ENCODE measurements at places on chromosomes 3 and 15.

GRCh38 chr15:98888820-98889479 lies 118.6 kb downstream of the PGPEP1L start:
- peak; percentile 41 for DNase-seq

DNA sequence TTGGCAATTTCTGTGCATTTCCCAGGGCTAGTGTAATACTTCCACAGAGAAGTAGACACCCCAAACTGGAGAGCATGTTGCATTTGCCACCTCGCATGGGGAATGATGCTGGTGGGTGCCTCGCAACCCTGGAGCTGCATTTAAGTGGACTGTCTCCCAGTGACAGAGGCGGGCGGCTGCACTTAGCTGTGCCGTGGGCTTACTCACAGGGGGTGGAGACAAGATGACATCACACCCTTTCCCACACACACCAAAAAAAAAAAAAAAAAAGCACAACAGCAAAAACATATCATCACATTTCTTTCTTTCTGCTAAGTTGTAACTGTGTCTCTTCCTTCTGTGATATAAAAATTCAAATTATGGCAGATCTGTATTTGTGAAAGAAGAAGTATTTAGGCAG lies at the start of gene ABI3BP:
Gene ABI3BP (minus strand): TSS at position 113 of the 400 bp plus-strand sequence. CDS start 37 bp downstream, at position 76.
- peak; percentile 59 for DNase-seq

GRCh38 chr15:41775651-41776050 lies 1.4 kb downstream of the MAPKBP1 start:
- no peak for DNase-seq

DNA sequence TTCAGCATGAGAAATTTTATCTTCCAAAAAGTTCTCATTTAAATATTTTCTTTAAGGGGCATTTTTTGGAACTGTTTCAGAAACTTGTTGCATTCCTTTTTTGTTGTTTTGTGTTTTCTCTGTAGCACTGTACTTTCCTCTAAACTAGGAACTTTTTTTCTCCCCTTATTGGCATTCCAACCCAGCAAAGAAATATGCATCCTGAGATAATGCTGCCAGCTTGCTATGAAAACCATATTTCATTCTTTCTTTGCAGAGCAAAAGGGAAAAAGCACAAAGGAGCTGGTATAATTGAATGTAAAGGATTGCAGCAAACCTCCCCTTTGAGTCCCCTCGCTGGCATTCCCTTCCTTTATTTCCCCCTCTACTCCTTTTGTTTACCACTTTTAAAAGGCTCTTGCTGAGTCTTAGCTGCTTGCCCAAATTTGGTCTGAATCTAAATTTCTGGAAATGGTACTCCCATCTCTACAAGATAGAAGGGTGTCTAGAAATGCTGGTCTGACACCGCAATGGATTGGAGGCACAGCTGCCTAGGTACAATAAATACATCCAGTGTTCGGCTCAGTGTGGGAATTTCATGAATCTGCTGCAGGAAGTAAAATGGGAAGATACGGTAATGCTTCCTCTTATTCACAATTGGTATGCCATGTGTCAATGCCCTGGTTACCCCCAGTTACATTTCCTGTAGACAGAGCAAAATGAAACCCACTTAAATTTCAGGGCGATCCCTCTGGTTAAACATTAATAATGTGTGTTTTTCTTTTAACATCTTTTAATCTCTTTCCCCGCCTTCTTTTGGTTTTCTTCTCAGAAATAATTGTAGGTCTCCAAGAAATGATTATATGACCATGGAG lies 156.6 kb downstream of the MEIS2 start:
- no peak for DNase-seq

- DNase-seq = peak; percentile 71
Observed at GRCh38 chr15:98954411-98954810, 53.2 kb downstream of the PGPEP1L start.

- DNase-seq = no peak
Observed at GRCh38 chr15:95857758-95858157, 472.7 kb upstream of the NR2F2 start.

DNA sequence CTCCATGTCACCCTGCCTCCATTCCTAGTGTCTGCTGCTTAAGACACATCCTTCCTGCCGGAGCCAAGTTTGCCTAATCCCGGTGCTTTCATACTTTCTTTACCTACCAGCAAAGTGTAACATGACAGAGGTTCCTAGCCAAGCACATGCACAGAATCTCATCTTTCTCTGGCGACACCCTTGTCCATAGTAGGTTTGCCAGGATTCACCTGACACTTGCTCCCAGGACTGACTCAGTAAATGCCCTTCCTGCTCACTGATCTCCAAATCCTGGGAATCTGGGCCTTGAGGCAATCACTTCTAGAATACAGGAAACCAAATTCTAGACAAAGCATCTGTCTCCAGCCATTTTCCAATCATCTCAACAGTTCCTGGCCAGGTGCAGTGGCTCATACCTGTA lies 10.2 kb upstream of the NR2E3 start:
- no peak for DNase-seq

DNA sequence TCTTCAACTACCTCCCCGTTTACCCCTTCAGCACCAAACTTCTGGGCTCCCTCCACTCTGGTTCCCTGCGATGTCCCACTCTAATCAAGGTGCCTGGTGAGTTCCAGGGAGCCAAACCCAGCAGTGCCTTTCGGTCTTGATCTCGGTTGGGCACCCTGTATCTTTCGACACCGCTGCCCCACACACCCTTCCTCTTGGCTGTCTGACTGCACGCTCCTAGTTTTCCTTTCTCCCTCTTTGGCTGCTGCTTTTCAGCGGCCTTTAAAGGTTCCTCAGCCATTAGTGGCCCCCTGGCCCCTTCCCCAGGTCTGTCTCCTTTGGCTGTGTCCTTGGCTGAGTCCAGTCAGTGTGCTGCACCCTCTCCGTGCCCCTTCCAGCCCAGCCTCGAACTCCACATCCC lies 784 bp downstream of the TTLL3 start:
- DNase-seq = no peak

DNA sequence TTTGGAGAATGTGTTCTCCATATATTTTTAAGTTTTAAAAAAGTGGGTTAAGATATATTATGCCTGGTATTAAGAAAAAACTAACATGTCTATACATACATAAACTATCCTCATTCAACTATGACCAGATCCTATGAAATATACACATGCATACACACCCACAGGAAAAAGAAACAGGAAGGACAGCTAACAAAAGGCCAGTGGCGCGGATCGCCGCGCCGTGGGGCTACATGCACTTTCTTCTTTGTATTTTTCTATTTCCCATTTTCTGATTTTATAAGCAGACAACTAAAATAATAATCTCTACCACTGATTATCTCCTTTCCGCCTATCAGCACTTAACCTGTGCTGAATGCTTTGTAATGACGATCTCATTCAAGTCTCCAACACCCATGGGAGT lies 160.1 kb downstream of the OR4M2 start:
- no peak for DNase-seq

- no peak for DNase-seq
Observed at GRCh38 chr15:81015621-81016488, 15.1 kb downstream of the TLNRD1 start.

DNA sequence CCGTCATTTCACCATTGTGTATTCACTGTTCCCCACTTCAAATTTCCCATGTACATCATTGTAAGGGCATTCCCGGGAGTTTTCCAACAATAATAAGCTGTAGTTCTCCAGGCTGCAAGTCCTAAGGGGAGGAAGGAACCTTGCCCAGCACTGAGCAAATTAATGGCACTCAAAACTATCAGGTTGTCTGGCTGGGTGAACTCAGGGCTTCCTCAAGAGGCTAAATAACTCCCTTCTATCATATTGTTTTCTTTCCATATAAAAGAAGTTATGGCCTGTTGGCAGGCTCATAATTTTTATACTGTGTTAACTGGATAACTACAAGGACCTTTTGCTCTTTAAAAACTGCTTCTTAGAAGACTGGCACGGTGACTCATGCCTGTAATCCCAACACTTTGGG lies 71.4 kb downstream of the SEMA6D start:
- DNase-seq = no peak

- DNase-seq = no peak
Observed at GRCh38 chr15:62607643-62608042, 434.9 kb upstream of the TPM1 start.

DNA sequence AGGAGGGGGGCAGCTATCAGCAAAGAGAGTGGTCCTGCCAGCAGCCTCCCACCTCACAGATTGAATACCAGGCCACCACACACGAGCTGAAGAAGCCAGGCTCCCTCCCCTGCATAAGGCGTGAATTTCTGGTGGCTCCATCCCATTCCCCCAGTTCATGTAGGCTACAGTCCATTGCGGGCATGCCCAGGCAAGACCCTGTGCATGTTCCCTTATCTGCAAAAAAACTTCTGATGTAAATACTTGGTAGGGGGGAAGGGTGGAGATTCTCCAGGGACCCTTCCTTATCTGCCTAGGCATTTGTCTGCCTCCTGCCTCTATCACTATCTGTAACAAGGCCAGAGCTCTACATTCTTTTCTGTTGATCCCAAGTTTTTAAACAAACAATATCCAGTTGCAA lies 27.6 kb upstream of the UBP1 start:
- DNase-seq = no peak

GRCh38 chr15:99425657-99426301 lies 140.0 kb upstream of the MEF2A start:
- no peak for DNase-seq

DNA sequence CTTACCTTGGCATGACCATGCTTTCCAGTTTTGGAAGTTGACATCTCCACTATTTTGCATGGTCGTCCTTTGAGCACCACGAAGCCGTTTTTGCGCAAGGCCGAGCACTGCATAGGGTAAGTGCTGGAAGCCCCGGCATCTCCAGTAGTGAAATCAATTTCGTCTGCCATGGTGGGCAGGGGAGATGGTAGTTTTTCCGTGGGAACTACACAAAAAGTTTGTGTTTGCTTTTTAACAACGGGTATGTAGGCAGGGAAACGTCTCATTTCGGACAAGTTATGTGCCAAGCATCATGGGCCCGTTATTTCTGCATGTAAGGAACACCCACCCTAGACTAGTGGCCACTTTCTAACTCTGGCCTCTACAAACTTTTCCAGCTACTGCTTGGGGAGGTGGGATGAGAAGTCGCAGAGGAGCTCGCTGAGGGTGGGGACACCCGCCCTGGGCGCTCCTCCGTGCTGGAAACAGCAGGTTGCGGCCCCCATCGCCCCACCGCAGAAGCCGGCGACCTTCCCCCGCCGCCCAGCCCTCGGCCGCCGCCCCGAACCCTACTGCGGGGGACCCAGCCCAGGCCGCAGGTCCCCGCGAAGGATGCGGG lies 701 bp downstream of the EIF5A2 start:
- DNase-seq = peak; percentile 54

Data from hepatic stellate cell (primary cell).